ENCODE measurements at places on chromosomes 6 and 20.

DNA sequence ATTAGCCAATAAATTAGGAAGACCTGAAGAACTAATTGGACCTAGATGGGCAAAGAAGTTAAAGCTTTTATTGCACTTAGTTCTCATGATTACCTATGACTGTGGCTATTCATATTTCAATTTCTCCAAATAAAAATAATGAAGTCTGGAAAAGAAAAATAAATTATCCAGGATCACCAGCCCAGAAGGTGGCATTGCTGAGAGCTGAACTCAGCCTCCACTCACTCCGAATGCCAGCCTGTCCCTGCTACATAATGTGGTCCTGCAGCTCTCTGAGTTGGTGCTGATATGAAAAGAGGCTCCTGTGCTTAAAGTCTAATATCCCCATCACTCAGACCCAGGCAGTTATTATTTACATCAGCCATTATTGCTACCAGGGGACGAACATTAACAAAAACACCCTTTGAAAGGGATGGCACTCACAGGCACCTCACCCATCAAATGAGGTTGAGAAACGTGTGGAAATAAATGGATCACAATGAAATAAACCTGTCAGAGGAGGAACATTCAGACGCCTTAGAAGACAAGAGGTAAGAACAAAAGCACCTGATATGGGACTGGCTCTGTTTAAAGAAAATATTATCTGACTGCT is 649.7 kb upstream of the CHD6 start:
- DNase-seq = no peak

DNA sequence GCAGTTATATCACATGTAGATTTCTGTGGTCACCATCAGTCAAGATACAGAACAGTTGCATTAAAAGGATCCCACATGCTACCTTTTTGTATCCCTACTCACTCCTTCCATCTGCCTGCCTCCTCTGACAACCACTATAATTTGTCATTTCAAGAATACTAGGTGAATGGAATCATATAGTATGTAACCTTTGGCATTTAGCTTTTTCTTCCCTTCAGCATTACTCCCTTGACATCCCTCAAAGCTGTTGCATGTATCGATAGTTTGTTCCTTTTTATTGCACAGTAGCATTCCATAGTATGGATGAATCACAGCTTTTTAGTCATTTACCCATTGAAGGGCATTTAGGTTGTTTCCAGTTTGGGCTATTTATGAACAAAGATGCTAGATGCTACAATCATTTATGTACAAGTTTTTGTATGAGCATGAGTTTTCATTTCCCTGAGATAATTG is 26.1 kb downstream of the NCOA7 start:
- DNase-seq = no peak

GRCh38 chr6:2883673-2884072 is 19.4 kb downstream of the SERPINB9 start:
- no peak for DNase-seq

GRCh38 chr6:148989585-148989984 is 242.8 kb downstream of the UST start:
- no peak for DNase-seq

DNA sequence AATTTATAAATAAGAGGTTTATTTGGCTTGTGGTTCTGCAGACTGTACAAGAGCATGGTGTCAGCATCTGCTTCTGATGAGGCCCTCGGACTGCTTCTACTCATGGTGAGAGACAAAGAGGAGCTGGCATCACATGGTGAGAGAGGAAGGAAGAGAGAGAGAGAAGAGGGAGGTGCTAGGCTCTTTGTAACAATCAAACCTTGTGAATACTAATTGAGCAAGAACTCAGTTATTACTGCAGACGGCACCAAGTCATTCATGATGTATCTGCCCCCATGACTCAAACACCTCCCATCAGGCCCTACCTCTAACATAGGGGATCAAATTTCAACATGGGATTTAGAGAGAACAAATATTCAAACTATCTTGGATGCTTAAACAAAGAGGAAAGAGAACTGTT is 6.3 kb upstream of the SIRPG start:
- DNase-seq = no peak

DNA sequence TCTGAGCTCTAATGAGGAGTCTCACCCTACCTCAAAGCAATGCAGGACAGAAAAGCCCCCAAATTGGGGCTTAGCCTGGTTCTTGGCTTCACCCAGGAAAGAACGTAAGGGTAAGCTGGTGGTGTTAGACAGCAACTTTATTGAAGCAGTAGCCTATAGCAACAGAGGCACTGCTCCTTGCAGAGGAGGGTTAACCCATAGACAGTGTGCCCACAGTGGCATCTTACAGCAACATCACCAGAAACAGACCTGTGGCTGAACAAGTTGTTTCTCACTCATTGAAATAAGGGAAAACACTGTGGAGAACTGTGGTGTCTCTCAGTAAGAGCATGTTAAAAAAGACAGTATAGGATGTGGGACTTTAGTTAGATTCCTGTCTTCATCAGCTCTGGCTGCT is 80.4 kb upstream of the SPTLC3 start:
- no peak for DNase-seq

DNA sequence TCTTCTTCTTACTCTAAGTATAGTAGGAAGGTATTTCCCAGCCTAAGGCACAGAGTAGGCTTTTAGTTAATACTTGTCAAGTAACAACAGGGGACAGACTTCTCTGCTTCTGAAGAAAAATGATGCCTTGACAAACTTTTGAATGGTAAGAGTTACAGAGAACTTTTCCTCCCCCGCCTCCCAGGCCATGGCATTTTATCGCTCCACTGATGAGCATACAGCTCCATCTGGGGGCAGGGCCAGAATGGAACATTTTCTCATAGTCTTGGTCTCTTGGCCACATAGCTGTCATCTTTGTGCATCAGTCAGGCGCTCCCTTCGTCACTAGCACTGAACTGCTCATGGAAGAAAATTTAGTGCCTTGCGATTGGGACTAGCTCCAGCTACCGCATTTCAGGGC is 1066.8 kb upstream of the CITED2 start:
- peak; percentile 53 for DNase-seq

DNA sequence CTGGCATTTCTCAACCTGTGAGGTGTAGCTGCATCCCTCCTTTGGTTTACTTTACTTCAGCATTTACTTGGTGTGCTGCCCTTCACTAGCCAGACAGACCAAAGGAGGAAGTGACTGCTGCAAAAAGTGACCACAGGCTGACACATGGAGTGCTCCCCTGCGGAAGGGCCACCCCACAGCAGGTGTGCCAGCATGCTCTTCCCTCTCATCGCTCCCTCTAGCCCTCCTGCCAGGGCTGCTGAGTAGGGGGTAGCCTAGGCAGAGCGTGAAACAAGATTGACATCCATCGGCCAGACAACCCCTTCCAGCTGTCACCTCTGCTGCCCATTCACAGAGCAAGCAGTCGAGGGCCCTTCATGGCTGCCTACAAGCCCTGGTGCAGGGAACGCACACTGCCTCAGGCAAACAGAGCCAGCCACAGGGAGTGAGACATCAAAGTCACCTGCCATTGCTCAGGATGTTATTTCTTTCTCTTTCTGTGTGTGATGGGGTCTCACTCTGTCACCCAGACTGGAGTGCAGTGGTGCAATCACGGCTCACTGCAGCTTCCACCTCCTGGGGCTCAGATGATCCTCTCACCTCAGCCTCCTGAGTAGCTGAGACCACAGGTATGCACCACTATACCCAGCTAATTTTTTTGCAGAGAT is 102.0 kb upstream of the RPS6KA2 start:
- DNase-seq = no peak

GRCh38 chr20:6691516-6691915 is 76.0 kb upstream of the BMP2 start:
- no peak for DNase-seq

DNA sequence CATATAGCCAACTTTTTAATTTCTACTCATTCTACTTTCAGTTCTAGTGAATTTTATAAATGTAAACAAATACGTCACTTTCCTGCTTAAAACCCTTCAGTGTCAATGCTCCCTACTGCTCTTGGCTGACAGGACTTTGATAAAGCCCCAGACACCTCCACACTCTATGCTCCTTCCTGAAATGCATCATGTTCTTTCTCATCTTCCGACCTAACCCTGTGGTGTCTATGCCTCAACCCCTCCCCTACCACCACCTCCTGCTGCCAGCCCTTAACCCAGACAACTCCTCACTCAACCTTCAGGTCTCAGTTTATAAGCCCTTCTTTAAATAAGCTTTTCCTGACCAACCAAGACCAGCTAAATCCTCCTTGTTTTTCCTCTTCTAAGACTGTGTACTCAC is 19.1 kb downstream of the TLDC2 start:
- no peak for DNase-seq

GRCh38 chr6:41560431-41561192 is 14.4 kb downstream of the FOXP4 start:
- no peak for DNase-seq

DNA sequence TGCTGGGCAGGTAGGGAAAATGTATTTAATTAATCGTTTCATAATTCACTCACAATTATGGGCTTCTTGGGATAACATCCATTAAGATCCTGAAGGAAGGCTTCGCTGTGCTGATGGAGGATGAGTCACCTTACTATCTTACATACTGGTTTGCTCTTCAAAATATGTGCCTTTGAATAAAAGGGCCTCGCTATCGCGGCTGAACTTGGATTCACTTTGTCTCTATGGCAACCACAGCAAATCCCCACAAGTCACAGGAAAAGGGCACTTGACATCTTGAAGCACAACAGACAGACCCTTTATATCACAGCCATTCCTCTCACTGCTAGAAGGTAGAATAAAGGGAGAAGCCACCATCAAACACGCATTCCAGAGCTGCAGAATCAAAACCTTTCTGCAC is 141.3 kb upstream of the MYLIP start:
- DNase-seq = no peak

GRCh38 chr6:163092876-163093275 is 321.6 kb upstream of the QKI start:
- DNase-seq = no peak

DNA sequence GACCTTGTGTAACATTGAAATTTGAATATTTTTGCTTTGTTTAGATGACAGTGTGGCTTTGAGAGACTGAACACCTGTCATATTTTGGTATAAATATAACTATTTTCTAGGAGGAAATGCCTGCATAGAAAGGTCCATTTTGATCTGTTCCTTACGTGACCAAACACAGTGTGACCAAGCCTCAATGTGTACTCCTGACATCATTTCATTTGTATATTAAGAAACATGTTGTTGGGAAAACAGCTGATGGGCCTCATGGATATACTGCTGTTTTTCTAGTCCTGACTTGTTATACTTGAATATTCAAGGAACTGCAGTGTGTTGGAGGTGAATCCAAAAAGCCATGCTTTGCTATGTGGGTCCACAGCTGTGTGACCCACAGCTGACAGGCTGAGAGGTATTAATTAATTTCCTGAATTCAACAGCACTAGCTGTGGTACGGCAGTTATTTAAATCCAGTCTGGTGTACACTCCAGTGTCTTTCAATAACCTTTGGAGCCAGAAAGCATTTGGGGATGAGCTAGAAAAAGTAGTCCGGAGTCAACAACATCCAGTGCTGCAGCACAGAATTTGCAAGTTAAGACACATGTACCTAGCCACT is 18.9 kb downstream of the NCOA7 start:
- DNase-seq = no peak

- DNase-seq = peak; percentile 25
Measured at GRCh38 chr6:8499540-8499939, 64.2 kb upstream of the SLC35B3 start.

DNA sequence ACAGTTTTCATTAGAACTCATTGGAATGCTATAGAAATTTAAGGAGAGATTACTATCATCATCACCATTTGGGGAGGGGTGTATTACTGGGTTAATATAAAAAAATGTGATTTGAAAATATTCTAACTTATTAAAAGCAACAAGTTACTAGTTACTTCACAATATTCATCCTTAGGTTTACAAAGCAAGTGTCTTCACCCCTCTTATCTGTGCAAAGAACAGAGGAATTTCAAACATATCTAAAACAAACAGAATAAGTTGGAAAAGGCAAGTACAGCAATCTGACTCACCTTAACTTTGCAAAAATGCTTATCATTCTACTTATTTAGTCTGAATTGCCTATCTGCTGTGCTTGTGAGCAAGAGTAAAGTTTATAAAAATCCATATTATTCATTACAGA is 32.9 kb downstream of the DCBLD1 start:
- no peak for DNase-seq

DNA sequence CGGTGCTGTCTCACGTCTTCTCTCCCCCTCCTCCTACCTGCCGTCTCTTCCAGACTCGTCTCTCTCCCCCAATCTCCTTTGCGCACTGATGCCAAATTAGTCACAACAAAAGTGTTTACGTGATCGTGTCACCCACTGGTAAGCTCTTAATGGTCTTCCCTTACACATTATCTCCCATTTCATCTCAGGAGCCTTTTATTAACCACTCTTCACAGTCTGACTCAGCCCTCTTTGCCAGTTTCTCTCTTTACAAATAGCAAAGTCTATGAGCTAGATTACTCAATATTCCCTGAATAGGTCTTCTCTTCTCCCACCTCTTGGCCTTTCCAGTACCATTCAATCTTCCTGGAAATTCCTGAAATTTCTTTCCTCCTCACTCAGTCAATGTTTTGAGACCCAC is 247.0 kb downstream of the ESR1 start:
- peak; percentile 2 for DNase-seq

GRCh38 chr6:43434001-43434840 is 6.9 kb downstream of the ABCC10 start:
- no peak for DNase-seq

DNA sequence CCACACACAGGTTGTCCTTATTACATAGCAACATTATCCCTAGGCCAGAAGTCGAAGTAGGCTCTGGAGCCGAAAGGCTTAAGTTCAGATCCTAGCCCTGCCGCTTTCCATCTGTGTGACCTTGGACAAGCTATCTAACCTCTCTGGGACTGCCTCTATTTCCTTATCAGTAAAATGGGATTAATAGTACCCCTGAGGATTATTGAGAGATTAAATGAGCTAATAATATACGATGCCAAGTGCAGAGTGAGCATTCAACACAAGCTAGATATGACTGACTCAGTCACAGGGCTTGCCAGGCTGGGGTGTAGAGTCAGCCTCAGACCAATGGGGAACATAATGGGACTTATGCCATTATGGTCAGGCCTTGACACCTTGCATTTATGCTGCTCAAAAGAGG is 8.9 kb upstream of the SPATA2 start:
- no peak for DNase-seq

DNA sequence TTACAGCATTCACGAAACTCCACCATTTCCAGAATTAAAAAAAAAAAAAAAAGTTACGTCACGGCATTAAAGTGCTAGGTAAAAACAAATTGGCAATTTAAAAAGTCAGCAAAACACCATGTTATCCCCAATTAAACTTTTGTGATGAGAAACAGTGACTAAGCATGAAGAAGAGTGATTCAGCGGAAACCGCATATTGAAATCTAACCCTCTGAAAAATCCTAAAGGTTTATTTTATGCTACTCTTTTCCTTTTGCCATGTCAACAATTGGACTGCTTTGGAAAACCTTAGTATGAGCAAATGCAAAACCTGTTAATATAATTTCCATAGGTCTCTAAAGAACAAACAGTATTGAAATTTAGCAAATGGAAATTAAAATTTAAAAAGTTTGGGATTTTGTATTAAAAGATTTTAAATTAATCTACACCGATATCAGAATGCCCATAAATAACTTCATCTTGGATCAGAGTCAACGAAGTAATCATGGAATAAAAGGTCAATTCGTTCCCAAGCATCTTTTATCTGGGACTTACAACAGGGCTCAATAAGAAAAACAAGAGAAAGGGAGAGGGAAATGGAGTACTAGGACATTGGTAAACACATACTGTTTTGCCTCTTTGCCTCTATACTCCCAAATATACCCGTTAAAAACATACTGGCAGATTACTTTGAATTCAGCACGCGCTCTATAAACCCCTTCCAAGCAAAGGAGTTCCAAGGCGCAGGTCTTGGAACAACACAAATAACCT is 1.1 kb downstream of the FBXO30 start:
- peak; percentile 35 for DNase-seq

- DNase-seq = no peak
Measured at GRCh38 chr6:151060766-151061531, 178.8 kb upstream of the AKAP12 start.

All from ACHN (cell line).